ENCODE measurements at places on chromosomes 2 and 18.
A peak's percentile ranks its signal among the peaks of the same experiment; 100 is the strongest.

DNA sequence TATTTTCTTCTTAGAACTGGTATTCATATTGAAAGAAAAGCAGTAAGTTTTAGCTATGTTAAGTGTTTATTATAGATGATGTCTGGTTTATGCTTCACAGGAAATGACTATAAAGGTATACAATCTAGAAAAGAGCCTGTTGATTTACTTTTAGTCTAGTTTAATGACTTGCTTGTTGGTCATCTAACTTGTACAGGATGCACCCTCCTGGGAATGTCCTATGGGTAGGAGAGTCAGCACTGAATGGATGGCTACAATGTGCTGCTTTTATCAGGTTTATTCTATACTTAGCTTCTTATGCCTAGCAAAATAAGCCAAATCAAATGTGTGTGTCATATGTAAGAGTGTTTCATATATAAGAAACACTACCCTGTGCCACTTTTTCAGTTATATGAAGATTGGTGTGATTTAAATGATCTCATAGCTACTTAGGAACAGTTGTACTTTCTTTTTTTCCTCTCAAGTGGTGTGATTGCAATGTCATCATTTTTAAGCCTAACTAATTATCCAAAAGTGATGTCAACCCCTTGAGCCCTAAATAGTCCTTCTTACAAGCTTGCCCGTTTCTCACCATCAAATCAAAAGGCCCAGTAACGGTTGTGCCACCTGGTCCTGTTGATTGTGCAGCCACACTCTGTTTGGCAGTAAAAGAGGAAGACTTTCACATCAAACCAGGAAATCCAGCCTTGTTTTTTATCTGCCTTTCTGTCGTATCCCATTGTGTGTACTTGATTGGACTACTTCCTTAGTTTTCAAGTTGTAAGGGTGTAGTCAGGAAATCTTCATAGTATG, 176.0 kb downstream of the DIS3L2 start:
- DNase-seq = no peak

GRCh38 chr18:12628706-12629702, 28.9 kb downstream of the SPIRE1 start:
- DNase-seq = peak; percentile 82

- DNase-seq = no peak
Measured at GRCh38 chr2:117853316-117853715, 38.8 kb downstream of the DDX18 start.

DNA sequence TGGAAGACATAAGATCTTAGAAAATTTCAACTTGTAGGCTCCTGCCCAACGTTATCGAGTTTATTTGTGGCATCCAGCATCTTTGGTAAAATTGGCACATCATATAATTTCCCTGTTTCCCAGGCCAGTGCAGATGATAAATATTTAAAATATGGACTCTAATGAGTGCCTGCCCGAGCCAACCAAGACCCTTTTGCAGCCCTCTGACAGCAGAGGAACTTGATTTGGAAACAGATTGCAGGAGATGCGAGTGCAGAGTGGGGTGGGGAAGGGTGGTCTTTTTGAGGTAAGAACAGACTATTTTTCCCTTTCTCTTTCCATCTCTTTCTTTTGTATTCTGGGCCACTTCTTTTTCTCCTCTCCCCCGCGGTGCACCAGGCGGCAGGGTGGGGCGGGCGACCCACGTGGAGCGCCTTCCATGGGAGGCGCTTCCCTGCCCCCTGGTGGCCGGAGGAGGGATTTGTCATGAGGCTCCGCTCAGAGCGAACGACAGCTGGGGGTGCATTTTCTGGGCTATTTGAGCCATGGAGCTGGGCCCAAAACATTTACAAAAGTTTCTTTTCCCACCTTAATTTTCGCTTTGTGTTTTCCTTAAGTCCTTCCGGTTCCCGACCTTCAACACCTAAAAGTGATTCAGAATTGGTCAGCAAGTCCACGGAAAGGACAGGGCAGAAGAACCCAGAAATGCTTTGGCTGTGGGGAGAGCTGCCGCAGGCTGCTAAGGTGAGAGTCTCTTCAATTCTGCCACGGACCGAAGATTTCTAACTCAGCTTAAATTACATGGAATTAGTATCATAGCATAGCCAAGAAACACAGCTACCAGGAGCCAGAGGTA, 32.7 kb downstream of the LPIN1 start:
- peak; percentile 53 for DNase-seq

DNA sequence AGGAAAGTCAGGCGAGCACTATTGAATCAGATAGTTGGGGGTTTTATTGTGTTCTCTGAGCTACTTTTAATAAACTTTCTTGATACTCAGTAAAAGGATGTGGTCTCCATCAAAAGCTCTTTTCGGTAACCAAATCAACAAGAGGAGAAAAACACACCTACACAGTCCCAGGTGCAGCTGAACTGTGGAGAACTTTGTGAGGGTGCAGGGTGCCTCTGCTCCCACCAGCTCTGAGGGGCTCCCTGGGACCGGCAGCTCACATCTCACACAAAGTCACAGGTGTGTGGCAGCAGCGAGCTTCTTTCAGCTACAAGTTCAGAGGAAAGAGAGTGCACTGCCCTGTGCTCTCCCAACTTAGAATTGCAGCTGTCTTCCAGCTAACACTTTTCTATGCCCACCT, 650.4 kb downstream of the RNF144A start:
- no peak for DNase-seq

GRCh38 chr2:82023710-82024109, 1719.2 kb upstream of the LRRTM1 start:
- no peak for DNase-seq

DNA sequence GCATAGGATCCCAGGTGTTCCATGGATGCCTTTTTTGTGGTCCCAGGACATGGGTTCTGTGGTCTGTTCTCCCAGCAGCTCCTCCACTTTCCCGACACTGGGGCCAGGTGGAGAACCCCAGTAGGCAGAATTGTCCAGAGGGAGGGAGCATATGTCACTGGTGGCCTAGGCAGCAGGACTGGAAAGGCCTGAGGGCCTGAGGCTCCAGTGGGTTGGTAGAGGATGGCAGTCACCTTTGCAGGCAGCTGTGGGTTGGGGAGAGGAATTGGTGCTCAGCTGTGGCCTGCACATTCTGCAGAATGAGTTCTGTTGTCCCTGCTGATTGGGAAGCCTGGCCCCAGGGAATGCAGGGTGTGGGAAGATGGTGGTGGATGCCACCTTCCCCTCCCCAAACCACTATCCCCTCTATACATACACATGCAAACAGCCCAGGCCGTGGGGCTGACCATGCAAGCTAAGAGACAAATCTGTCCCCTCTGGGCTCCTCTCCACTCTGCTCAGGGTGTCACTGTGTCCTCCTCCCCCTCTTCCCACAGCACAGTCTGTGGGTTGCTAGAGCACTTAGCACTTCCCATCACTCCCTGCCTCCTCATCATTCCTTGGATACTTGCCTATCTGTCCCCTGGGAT, 11.4 kb downstream of the CTIF start:
- DNase-seq = no peak

- DNase-seq = peak; percentile 43
Measured at GRCh38 chr2:61658841-61659780, 121.0 kb upstream of the XPO1 start.

- DNase-seq = no peak
Measured at GRCh38 chr2:197759625-197760292, 25.4 kb downstream of the BOLL start.

- no peak for DNase-seq
Measured at GRCh38 chr2:9206991-9207640, 504 bp downstream of the ASAP2 start.

DNA sequence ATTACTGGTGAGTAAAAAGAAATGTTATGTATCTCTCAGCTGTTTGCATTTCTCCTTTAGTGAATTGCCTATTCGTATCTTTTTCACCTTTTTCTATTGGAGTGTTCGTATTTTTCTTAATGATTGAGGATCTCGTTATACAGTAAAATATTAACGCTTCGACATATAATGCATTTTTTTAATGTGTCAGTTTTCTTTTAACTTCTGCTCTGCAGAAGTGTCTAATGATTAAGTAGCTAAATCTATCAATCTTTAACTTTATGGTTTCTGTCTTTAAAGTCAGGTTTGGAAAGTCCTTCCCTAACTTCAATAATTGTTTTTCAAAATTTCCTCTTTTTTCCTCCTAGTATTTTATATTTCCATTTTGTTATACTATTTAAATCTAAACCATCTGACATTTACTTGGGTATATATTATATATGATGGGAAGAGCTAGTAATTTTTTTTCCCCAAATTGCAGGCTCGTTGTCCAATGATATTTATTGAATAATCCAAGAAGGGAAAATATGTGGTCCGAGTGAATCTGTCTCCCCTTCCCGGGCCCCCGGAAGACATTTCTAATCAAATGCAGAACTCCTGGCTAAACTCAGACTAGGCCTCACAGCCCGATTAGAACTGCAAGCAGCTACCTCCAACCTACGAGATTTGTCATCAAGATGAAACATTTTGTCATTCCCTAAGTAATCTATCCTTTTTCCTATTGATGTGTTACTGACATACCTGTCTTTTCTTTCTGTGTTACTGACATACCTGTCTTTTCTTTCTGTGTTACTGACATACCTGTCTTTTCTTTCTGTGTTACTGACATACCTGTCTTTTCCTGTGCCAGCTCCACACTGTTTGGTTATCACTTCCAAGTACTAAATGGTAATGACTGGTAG, 17.2 kb downstream of the PCBP1 start:
- DNase-seq = peak; percentile 88

DNA sequence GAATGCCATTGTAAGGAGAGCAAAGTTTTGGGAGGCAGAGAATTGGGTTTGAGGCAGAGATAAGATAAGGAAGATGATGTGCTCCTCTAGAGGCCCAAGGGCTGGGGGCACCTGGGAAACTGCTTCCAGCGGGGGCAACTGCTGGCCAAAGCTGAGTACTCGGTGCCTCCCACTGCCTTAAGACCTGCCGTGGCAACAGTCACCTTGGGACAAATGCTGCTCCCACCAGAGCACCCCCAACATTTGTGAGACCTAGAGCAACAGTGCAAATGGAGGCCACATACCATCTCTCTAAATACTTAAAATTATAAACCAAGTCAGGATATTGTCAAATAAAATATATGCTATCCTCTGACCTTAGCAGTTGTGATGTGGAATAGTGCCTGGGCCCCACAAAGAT, 127.1 kb downstream of the CAPN13 start:
- DNase-seq = no peak

- DNase-seq = no peak
Measured at GRCh38 chr2:239359196-239359912, 41.5 kb downstream of the HDAC4 start.

- no peak for DNase-seq
Measured at GRCh38 chr2:32068-32467, 14.2 kb downstream of the FAM110C start.

DNA sequence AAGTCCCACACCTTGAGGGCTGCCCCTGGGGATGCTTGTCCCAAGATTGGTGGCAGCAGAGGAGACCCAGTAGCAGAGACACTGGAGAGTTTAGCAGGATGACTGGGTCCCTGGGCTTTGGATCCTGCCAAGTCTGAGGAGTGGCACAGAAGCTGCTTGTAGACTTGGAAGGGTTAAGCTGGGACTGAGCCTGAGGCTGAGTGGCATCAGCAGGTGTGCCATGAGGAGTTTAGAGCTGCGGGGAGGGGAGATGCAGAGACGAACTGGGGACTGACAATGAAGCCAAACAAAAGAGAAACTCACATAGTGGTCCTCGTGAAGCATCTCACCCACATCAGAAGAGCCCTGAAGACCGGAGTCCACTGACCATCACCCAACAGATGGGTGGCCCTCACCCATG, 329.7 kb upstream of the KLHL29 start:
- no peak for DNase-seq

- DNase-seq = no peak
Measured at GRCh38 chr2:97678298-97678697, 8.8 kb downstream of the C2orf92 start.

GRCh38 chr2:46643951-46644350, 164.6 kb downstream of the TMEM247 start:
- peak; percentile 61 for DNase-seq
